ENCODE measurements at places on chromosomes 16 and 17.

DNA sequence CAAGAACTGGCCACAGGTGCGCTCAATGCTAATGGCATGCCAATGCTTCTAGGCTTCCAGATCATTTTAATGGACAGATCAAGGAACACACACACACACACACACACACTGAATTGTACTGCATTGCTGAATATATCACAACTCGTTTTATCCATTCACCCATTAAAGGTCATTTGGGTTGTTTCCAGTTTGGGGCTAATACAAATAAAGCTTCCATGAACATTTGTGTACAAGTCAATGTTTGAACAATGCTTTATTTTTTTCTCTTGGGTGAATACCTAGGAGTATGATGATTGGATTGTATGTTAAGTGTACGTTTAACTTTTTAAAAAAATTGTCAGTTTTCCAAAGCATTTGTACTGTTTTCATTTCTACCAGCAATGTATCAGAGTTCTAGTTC lies 3.6 kb upstream of the PCTP start:
- no peak for DNase-seq

- DNase-seq: no peak
These were observed 32.9 kb upstream of the ANKRD40CL start for GRCh38 chr17:50800196-50800700.

- no peak for DNase-seq
These were observed 42.5 kb downstream of the ERN1 start for GRCh38 chr17:64087252-64088005.

GRCh38 chr17:42775534-42776098 lies 2.4 kb downstream of the VPS25 start:
- DNase-seq: no peak

- DNase-seq: no peak
These were observed 211.4 kb downstream of the NTN1 start for GRCh38 chr17:9232591-9233270.

- DNase-seq: no peak
These were observed 115.9 kb downstream of the ZFHX3 start for GRCh38 chr16:72932050-72932449.

- DNase-seq: no peak
These were observed 1111.8 kb upstream of the EEF2KMT start for GRCh38 chr16:6209355-6209930.

GRCh38 chr17:72104164-72104862 lies 16.5 kb upstream of the SOX9 start:
- DNase-seq: no peak

All from HS-27A (cell line).